ENCODE measurements at places on chromosomes 16 and 17.

GRCh38 chr17:44362459-44362948 is 1.1 kb downstream of the FAM171A2 start:
- DNase-seq: no peak

GRCh38 chr17:27455236-27455913 is 873 bp upstream of the KSR1 start:
- DNase-seq: no peak

DNA sequence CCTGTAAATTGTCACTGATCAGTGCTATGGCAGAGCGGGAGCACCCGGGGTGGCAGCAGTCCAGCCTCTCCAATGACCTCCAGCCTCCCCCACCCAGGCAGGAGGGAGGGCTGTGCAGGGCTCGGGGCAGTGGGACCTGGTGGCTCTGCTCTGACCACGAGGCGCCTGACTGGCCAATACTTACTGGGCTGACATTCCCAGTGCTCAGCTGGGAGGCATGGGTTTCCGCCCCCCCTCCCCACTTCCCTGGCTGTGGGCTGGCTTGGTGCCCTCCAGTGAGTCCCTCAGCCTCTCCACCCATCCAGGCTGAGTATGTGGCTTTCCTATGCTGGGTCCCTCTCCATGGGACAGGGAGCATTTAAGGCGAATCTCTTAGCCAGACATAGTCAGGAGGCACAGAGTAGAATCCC is 2.7 kb downstream of the SOCS3 start:
- no peak for DNase-seq

GRCh38 chr16:2856061-2856670 is 1.8 kb downstream of the PRSS22 start:
- no peak for DNase-seq

- no peak for DNase-seq
These were observed 10.7 kb upstream of the SEZ6 start for GRCh38 chr17:29016345-29017210.

GRCh38 chr16:85615014-85615851 is 2.1 kb downstream of the GSE1 start:
- DNase-seq: peak; percentile 29

GRCh38 chr17:74749279-74750038 is 1.0 kb downstream of the NHERF1 start:
- peak; percentile 49 for DNase-seq

DNA sequence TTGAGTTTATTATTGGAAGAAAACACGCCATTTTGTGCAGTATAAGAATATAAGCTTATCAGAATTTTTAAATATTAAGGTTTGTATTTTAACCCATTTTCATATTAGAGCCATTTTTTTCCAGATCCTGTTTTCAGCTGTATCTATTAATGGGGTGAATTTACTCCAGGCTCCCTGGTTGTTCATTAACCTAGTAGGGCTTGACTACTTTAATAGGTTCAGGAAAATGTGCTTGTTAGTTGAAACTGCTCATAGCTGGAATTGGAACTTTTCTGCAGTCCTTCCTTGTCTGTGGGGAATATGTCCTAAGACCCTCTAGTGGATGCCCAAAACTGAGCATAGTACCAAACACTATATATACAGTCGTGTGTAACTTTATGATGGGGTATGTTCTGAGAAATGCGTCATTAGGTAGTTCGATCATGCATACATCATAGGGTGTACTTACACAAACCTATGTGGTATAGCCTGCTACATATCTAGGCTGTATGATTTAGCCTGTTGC is 28.0 kb downstream of the NFAT5 start:
- no peak for DNase-seq

DNA sequence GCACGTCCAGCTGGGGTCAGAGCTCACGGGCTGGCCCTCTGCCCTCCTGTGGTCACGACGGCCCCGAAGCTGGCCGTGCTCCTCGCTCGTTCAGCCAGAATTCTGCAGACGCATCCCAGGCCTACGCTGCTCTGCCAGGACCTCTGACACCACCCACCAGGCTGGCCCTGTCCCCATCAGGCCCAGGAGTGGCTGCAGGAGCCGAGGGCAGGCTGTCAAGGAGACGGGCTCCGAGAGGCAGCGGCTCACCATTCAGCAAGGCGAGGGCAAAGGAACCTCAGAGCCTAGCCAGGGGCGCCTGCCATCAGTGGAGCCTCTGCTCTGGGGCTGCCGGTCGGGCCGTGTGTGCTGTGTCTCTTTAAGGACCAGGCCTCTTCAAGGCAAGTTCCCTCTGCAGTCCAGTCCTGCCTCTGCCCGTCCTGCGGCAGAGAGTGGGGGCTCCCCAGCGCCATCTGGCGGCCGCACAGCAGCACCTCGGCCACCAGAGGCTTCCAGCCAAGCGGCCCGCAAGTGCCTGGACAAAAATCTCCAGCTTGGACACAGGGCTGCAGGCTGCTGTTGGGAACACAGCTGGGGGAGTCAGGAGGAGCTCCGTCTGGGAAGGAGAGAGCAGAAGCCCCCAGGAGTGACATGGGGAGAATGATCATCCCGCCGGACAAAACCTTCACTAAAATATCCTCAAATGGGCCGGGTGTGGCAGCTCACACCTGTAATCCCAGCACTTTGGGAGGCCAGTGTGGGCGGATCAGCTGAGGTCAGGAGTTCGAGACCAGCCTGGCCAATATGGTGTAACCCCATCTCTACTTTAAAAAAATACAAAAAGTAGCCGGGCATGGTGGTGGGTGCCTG is 7.4 kb upstream of the ABR start:
- DNase-seq: peak; percentile 58

DNA sequence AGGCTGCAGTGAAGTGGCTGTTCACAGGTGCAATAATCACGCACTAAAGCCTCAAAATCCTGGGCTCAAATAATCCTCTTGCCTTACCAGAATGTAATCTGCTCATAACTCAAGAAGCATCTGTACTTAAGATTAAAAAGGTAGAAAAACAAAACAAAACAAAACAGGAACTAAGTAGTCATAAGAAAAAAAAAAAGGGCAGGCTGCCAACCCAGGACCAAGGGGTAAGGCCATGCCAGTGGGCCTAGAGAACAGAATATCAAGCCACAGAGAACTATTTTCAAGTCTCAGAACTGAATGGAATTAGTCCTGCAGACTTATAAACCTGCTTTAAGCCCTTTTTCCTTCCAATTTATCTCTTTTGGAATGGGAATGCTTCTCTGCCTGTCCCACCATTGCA is 64.8 kb upstream of the TBC1D3K start:
- DNase-seq: no peak

DNA sequence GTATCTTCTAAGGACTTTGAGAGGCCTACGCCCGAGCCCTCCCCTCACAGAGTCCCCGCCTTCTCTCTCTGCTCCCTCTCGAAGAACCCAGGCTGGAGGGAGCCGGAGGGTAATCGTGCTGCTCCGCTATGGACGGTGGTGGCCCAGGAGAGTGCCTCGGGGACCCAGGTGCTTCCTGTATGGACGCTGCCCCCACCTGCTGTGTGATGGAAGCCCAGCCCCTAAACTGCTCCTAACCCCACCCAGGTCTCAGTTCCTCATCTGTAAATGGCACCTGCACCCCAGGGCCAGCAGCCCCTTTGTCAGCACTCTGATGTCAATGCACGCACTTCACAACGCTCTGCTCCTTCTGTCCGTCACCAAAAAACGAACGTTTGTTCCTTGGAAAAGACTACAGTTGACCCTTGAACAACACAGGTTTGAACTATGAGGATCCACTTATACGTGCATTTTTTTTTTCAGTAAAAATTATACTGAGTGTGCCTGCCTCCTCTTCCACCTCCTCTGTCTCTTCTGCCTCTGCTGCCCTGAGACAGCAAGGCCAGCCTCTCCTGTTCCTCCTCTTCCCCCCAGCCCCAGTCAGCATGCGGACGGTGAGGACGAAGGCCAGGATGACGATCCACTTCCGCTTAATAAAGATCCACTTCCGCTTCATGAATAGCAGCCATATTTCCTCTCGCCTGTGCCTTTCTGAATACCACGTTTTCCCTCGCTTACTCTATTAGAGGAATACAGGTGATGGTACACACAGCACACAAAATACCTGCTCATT is 118.3 kb downstream of the BANP start:
- no peak for DNase-seq

- DNase-seq: no peak
These were observed 81.6 kb upstream of the CDC42EP4 start for GRCh38 chr17:73393381-73393780.

DNA sequence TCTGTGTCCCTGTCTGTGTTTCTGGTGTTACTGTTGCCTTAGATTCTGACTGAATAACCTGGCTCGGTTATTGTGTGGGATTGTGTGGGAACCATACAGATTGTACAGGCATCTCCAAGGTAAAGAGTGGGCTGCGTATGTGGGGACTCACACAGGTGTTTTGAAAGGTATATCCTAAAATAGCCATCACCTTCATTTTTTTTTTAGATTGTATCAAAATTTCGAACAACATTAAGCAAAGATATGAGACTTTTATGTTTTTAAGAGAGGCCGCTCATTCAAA is 53.5 kb downstream of the ATP2C2 start:
- DNase-seq: no peak
